Tongue (tissue), 3 donors: ENCODE measurements at places on chromosomes 7 and 10. TPM values are rescaled to one million over a fixed set of nuclear protein-coding genes. Genes with fewer than 3 reads are reported as not detected.
A peak's percentile ranks its signal among the peaks of the same experiment; 100 is the strongest.

Gene GPR22
- total RNA-seq = not detected

Gene ACHE
- total RNA-seq = 112 TPM

- DNase-seq = peak; percentile 2
Observed at GRCh38 chr7:144256112-144256511, 8.5 kb downstream of the OR2A7 start.

- no peak for DNase-seq
Observed at GRCh38 chr10:62614389-62615157, 189.9 kb upstream of the ADO start.

DNA sequence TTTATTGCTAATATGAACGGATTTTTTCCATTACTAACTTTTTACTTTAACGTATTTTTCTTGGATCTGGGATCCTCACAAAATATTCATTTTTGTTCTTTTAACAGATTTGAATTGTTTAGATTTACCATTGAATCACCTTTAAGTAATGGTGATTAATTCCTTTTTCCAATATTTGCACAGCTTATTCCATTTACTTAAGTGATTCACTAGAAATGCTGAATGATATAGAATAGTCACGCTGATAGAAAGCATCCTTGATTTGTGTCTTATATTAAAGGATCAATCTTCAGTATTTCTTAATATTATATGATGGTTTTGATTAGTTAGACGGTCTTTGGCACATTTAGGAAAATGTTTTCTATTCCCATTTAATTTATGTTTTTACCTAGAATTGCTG lies 116.4 kb upstream of the LRRTM3 start:
- no peak for DNase-seq

- no peak for DNase-seq
Observed at GRCh38 chr10:99430116-99430450, 341 bp downstream of the GOT1 start.
